ENCODE measurements at places on chromosomes 2 and 18.

DNA sequence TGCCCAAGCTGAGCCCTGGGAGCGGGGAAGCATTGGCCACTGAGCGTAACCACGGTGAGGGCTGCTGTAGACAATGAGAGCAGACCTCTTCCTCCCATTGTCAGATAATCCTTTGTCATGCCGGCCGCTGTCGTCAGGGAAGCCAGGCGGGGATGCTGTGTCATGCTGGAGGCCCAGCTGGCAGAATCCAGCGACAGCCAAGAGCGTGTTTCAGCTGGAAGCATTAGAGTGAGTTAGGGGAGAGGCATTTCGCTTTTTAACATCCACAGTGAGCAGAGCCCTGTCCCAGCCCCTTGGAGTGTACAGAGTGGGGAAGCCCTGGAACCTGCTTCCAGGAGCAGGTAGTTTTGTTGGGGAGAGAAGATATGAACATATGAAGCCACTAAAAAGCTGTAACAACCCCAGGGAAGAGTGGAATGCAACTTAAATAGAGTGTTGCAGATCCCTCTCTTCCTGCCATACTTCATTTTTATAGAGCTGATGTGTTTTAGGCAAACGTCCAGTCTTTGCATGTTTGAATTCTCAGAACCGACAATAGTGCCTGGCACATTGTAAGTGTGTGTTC, 7.0 kb downstream of the CTIF start:
- peak; percentile 83 for DNase-seq

- DNase-seq: no peak
These were observed 1.3 kb upstream of the YWHAQ start for GRCh38 chr2:9631878-9632700.

DNA sequence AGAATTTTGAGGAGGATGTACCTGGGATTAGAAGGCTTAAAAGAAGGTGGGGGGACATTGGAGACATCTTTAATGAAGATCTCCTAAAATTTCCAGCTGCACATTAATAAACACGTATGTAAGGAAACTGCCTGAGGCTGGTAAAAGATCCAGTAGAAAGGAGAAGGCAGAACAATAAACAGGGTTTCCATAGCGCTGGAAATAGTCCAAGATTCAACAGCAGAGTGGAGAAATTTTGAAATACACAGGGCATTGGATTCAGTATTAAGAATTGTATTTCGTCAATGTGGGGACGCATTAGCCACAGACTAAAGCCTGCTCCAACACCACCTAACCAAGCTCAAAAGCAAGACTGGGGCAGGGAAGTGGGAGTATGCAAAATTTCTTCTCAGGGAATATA, 606.9 kb upstream of the NRXN1 start:
- no peak for DNase-seq

DNA sequence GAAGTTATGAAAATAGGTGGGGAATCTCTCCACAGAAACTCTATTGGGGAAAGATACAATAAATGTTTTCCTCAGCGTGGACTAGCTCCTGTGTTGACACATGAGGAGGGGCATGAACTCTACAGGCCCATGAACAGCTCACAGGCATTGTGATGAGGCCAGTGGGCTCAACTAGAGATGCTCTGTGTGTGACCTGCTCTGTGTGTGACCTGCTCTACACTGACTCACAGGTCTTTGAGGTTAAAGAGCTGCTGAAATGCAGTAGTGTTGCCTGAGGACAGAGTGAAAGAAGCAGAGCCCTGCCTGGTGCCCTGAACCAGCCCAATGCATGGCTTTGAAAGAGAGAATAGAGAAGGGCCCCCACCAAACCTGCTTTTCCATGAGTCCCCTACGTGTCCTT, 117.6 kb downstream of the MCFD2 start:
- no peak for DNase-seq

- DNase-seq: peak; percentile 92
These were observed 635 bp downstream of the ERICH2 start for GRCh38 chr2:170770606-170771420.

- no peak for DNase-seq
These were observed 140.8 kb downstream of the TTN start for GRCh38 chr2:178666458-178666857.

DNA sequence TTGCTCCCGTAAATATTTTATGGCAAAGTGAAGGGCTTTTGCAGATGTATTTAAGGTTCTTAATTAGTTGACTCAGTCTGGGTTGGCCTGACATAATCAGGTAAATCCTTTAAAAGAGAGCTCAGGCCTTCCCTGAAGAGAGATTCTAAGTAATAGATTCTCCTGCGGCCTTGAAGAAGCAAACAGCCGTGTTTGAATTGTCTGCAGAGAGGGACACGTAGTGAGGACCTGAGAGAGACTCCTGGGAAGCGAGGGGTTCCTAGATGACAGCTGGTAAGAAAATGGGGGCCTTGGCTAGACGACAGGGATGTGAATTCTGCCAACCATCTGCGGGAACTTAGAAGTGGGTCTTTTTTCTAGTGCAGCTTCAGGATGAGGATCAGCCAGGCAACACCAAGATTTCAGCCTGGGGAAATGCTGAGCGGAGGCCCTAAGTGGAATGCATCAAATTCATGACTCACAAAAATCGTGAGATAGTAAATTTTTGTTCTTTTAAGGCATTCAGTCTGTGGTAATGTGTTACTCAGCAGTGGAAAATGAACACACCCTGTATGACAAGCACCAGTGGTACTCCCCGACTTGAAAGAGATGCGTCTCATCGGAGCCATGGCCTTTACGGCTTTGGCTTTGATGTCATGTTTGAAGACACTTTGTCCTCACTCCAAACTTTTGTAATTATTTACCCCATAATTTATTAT, 62.1 kb upstream of the SMIM21 start:
- no peak for DNase-seq

- no peak for DNase-seq
These were observed 647 bp downstream of the CCDC121 start for GRCh38 chr2:27627963-27628766.

- DNase-seq: no peak
These were observed 23.4 kb downstream of the MYO1B start for GRCh38 chr2:191268596-191268995.

DNA sequence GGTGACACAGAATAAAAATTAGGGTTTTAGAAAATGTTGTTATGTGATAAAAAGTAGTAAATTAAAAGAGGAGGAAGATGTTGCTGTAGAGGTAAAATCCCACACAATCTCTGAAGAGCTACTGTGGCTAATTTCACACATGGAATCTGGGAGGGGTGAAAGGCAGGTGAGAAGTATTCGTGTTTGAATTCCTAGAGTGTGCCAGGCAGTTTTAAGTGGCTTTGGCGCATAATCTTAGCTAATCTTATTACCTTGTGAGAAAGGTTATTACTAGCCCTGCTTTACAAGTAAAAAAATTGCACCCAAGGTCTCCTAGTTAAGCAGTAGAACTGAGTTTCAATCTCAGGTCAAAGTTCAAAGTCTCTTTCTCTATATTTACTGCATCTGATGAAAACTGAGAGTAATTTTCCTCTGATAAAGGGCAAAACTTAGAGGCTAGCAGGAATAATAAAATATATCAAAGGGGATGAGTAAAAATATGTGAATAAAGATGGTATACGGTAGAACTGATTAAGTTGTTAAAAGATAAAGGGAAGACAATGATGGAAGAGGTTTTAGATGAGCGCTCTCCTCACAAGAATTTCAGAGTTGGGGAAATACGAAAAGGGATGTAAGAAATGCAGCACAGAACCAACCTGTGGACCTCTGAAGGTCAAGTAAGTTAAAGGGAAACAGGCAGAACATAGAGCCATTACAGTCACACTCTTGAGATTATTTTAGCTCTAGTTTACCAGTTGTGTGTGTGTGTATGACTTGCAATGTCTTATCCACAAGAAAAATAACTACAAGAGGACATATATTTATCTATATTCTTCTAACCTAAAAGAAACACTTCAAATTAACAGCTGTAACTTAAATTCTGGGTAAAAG, 34.8 kb downstream of the GAREM1 start:
- DNase-seq: no peak

- peak; percentile 71 for DNase-seq
These were observed 11.4 kb downstream of the ID2 start for GRCh38 chr2:8693157-8693821.

- DNase-seq: no peak
These were observed 338.3 kb downstream of the NCKAP5 start for GRCh38 chr2:133229974-133230373.

- no peak for DNase-seq
These were observed 46.9 kb downstream of the TMEM17 start for GRCh38 chr2:62459106-62459505.

DNA sequence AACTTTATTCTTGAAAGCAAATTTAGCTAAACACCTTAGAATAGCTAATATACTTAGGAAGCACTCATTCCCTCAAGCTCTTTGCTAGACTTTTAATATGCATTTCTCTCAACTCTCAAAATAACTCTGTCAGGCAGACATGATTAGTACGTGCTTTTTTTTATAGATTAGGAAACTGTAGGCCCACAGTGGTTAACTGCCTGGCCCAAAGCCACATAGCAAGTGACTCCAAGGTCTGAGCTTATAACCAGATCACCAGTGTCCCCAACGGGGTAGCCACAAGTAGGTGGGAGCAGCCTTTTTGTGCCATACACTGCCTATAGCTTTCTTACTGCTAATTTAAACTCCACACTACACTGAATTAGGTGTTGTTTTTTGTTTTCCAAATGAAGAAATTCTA, 576.8 kb downstream of the METTL4 start:
- no peak for DNase-seq

- no peak for DNase-seq
These were observed 25.3 kb upstream of the TACR1 start for GRCh38 chr2:75224636-75225094.

GRCh38 chr2:23239374-23239773, 145.6 kb upstream of the KLHL29 start:
- DNase-seq: no peak

GRCh38 chr18:37965572-37965970, 400.0 kb upstream of the CELF4 start:
- DNase-seq: no peak

Measured in kidney (tissue), 22 donors.